ENCODE measurements at places on chromosomes 11 and 22.

GRCh38 chr11:111417011-111417765, 38.1 kb upstream of the POU2AF1 start:
- DNase-seq: no peak

DNA sequence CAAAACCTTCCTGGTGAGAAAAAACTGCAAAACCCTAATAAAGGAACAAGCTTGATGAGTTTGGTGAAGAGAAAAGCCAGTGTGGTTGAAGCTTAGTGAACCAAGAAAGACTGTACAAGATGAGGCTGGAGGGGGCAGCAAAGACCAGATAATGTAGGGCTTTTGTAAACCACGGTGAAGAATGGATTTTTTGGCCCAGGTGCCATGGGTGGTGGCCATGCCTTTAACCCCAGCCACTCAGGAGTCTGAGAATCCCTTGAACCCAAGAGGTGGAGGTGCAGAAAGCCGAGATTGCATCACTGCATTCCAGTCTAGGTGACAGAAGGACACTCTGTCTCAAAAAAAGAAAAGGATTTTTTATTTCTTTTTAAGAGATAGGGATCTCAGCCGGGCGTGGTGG, 5.0 kb upstream of the ZDHHC5 start:
- no peak for DNase-seq

- no peak for DNase-seq
These were observed 526 bp downstream of the TPST2 start for GRCh38 chr22:26589367-26589844.

GRCh38 chr11:86790195-86790725, 10.1 kb upstream of the PRSS23 start:
- no peak for DNase-seq

- DNase-seq: no peak
These were observed 18.5 kb upstream of the MPPED1 start for GRCh38 chr22:43393132-43393843.

- no peak for DNase-seq
These were observed 23.5 kb downstream of the PITPNB start for GRCh38 chr22:27895600-27895999.

GRCh38 chr11:78212586-78213371, 24.1 kb downstream of the USP35 start:
- no peak for DNase-seq

DNA sequence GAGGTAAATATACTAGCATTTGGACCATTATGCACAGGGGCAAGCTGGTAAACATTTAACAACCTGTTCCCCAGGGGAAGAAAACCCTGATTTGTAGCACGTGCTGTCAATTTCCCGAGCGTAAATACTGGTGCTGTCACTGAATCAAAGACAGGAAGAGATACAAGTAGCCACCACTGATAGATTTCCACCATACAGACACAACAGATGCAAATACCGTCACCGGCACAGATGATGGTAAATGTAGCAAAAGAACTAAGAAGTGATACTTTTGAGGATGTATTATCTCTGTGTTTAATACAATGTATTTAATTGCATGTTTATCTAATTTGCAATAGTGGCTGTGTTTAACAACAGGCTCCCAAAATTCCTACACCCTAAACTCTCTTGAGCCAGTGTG, 39.6 kb downstream of the SHISAL1 start:
- no peak for DNase-seq

GRCh38 chr22:18044548-18045271, 20.3 kb upstream of the MICAL3 start:
- DNase-seq: no peak

- DNase-seq: no peak
These were observed 45.1 kb downstream of the CEP57 start for GRCh38 chr11:95835351-95835750.

DNA sequence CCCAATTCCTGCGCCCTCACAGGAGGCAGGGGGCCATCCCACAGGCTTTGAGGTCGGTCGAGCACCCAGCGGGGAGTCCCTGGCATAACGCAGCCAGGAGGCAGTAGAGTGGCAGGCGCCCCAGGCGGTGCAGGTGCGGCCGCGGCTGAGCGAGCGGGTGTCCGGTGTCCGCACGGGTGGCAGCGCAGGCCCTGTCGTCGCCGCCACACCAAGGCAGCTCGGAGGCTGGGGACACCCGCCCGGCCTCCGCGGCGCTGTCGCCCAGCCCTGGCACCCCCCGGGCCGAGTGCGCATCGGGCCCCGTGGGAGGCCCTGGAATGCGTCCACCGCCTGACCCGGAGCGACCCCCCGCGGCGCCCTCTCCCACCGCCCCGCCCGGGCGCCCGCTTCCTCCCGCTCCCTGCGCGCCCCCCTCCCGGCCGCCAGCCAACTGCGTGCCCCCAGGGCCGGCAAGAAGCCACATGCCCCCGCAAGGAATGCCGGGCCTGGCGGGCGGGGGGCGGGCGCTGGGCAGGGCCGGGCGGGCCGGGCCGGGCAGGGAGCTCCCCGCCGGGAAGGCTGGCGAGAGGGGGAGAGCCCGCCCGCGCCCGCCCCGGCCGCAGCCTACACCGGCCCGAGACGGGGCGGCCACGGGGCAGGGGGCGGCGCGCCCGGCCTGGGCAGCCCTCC, 33.9 kb downstream of the PRDM11 start:
- no peak for DNase-seq

GRCh38 chr11:17599460-17599925, 52.4 kb downstream of the OTOG start:
- no peak for DNase-seq

DNA sequence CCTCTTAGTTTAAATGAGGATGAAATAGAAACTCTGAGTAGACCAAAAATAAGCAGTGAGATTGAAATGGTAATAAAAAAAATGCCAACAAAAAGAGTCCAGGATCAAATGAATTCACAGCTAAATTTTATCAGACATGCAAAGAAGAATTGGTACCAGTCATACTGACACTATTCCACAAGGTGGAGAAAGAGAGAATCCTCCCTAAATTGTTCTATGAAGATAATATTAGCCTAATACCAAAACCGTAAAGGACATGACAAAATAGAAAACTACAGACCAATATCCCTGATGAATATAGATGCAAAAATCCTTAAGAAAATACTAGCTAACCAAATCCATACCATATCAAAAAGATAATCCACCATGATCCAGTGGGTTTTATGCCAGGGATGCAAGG, 169.8 kb upstream of the CHORDC1 start:
- no peak for DNase-seq

DNA sequence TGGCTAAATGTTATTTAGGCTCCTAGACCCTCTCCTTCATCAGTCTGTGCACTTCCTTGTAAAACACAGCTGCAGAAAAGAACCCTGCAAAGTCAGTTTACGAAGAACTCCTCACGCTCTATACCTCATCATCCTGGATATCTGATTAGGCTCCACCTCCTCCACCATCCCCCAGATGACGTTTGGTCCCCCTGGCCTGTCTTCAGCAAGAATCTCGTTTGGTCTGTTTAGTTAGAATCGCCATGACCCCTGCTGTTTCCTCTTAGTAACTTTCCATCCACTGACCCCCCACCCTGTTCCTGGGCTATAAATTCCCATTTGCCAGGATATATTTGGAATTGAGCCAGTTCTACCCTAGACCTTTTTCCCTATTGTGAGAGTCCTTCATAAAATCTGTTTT, 214.1 kb downstream of the OPCML start:
- DNase-seq: no peak

DNA sequence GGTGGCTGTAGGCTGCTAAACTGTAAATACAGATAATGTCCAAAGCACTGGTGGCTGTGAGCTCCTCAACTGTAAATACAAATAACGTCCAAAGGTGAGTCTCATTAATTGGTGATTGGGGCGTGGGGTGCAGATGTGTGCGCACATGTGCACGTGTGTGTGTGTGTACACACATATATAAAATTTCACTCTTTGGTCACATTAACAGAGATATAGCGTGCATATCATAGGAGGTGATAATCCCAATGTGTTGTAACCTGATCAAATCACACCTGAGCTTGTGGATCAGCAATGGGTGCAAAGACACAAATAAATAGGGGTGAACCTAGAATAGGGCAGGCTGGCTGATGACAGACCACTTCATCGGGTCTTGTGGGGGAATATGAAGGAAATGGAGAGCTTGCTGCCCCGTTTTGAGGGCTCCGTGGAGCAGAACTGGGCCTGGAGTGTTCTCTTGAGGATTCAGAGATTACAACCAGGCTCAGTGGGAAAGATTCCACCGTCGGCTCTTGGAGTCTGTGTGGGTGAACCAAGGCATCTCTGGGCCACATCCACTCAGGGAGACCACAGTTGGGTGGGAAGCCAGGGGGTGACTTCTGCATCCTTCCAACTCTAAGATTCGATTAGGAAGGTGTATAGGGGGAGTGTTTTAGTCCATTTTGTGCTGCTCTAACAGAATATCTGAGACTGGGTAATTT, 24.9 kb upstream of the OSBPL5 start:
- DNase-seq: no peak

DNA sequence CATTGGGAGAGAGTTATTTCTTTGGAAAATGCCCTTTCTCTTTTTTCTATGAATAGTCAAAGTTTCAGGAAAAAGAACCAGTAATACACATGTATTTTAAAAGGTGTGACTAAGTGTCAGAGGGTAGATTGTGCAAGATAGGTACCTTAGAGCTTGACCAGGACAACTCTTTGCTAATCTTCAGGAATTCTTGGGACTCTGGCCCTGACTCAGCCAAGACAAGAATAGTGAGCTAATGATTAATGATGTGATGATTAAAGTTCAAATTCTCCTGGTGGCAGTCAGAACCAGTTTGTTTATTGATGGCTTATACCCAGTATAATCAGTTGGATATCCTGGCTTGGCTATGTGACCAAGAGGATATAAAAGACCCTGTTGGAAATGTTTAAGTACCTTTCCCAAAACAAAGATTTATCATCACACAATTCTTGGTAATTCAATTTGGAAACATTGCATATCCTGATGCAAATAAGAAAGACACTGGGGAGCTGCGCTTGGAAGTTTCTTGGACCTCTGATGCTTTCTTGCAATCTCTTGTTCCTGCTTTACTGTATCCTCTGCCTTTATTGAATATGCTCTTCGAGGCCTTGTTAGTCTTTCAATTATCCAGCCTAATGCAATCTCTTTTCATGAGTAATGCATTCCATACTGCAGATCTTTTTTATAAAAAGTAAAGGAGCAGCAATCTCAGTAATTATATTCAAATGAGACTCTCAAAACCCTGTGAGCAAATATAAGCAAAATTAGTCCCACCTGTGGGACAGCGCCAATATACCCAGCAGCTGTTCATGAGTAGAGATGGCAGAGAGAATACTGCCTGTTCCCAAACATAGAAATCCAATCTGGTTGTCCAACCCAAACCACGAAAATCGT, 48.0 kb upstream of the CEP126 start:
- no peak for DNase-seq

GRCh38 chr11:44873537-44873936, 77.1 kb downstream of the TP53I11 start:
- DNase-seq: no peak

DNA sequence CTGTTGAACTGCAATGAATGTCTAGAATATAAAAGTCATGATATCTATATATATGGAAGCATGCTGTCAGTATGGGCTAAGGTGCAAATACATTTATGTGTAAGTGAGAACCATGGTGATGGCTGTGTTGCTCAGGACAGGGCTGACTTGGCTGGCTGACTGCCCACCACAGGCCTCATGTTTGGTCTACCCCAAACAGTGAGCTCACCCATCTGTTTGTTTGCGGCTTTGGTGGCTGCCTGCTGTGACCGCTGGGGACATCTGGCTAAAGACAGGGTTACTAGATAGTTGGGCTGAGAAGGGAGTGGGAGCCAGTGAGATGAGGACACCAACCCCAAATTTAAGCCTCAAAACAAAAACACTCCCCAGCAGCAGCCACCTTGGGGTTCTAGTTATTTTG, 6.3 kb downstream of the CD44 start:
- DNase-seq: no peak

- DNase-seq: no peak
These were observed 2.6 kb downstream of the CASP4 start for GRCh38 chr11:104965735-104966134.

GRCh38 chr22:19678949-19679521, 35.3 kb upstream of the SEPTIN5 start:
- DNase-seq: no peak

DNA sequence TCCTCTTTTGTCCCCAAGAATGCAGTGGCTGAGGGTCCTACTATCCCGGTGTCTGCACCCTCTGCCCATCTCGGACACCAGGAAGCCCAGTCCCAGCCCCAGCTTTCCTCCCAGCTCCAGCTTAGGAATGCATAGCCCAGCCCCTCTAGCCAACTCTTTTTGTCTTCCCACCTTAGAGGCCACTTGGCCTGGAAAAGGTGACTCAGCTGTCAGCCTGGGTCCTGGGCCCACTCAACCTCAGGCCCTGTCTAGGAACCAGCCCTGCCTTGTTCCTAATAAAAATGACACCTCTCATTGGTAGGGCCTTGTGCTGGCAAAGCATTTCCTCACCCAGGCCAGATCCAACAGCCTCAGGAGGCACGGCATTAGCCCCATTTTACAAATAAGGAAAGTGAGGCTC, 28.2 kb downstream of the PDE2A start:
- no peak for DNase-seq

GRCh38 chr11:116927163-116927974, 89.9 kb upstream of the APOA1 start:
- DNase-seq: no peak

GRCh38 chr22:46714550-46714949, 23.5 kb downstream of the CERK start:
- no peak for DNase-seq

DNA sequence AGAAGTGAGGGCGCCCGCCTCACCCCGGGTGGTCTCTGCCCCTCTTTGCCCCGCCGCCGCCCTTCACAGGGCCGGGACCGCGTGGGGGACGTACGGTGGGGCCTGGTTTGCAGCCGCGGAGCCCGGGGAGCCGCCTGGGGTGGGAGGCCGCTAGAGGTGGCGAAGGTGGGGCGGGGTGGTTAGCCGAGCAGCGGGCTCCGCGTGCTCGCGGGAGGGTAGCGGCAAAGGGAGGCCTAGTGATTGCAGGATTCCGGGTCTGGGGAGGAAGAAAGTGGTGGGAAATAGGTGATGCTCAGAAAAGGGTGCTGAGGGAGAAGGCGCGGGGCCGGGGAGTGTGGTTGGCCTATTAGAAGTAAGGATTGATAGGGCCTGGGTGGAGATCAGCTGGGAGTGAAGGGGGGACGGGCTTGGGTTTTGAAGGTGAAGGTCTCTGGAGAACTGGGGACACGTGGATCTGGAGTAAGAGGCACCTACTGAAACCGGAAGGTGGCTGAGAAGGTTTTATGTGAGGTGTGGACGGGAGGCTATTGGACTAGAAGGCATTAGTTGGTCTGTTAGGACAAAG, 571 bp downstream of the FAR1 start:
- no peak for DNase-seq

- no peak for DNase-seq
These were observed 74.5 kb upstream of the LUZP2 start for GRCh38 chr11:24422376-24422775.

- no peak for DNase-seq
These were observed 1.4 kb upstream of the SOX6 start for GRCh38 chr11:16357775-16358174.

DNA sequence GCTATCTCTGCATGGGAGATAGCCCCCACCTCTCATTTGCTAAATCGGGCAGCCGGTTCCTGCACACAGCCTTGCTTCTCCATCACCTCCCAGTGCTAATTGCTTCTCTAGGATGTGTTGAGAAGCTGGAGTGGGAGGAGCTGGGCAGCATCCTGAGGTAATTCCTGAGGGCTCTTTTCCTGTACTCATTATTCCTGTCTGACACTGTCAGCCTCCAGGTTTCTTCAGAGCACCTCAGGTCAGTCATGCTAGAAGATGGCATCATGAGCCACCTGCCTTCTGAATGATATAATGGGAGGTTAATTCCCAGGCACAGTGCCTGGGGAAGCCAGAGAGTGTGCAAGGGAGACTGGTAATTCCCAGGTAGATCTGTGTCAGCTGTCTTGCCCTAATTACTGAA, 133.0 kb downstream of the RAB38 start:
- no peak for DNase-seq

- no peak for DNase-seq
These were observed 1707.6 kb upstream of the RAG2 start for GRCh38 chr11:38305682-38306081.
